ENCODE measurements at places on chromosomes 3 and 15.

GRCh38 chr3:98843266-98843959, 58.1 kb downstream of the DCBLD2 start:
- no peak for DNase-seq

DNA sequence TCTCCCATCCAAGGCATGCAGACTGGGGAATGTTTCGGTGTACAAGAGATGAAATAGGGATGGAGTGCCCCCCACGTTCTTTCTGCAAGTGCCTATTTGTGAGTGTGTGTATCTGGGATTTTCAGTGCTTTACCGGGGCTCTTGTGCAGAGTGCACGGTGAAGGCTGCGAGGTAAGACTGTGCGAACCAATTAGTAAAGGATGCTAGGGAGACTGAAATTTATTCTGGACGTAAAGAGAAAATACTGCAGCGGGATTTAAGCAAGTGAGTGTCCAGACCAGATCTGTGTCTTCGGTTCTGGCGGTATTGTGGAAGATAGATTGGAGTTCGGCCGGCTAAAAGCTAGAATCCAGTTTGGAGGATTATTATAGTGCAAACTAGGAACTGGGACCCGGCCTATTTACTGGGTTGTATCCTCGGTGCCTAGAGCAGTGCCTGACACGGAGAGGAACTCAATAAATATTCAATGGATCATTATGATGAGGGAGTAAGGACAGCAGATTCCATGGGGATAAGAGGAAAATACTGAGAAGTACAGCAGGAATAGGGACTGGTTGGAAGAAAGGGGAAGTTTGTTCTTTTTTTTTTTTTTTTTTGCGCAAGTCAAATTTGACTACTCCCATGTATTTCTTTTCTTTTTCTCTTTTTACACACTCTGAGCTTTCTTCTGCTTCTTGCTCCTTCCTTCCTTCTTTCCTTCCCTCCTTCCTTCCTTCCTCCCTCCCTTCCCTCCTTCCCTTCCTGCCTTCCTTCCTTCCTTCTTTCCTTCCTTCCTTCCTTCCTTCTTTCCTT, 580 bp upstream of the MAGEF1 start:
- no peak for DNase-seq

GRCh38 chr3:43707266-43707665, 16.5 kb downstream of the ABHD5 start:
- DNase-seq, result no peak

GRCh38 chr3:63995086-63995485, 28.2 kb downstream of the PSMD6 start:
- no peak for DNase-seq

DNA sequence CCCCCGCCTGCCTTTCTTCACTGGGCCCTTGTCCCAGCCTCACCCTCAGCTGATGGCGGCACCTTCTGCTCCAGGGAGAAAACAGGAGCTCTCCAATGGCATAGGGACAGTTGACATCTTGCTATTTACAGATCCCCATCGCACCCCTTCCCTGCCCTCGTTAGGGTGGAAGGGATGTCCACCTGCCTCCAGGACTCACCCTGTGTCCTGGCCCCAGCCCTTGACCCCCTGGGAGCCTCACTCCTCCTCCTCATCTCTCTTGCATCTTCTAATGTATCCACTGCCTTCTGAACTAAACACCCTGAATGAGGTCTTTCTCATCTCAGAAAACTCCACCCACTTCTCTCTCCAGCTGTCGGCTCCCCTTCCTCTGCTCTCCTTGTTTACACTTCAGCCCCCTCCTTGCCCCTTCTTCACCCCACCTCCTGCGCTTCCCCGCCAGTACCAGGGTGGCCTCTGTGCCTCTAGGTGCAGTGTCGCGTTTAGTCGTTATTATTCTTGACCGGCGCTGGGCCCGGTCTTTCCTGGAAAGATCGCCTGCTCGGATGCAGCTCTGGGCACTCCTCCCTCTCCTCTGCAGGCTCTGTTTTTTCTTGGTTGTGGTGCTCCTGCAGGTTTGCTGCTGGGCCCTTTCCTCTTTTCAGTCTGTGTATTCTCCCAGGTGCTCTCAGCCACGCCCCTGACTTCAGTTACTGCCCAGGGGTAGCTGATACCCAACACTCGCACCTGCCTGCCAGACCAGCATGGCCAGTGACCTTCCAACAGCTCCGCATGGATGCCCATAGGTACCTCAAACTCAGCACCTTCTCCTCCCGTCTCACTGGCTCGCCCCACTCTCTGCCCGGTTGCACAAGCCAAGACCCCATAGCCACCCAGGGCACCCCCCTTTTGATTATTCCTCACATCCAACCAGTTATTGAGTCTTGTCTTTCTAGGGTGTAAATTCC, 42.9 kb downstream of the PML start:
- DNase-seq, result no peak

DNA sequence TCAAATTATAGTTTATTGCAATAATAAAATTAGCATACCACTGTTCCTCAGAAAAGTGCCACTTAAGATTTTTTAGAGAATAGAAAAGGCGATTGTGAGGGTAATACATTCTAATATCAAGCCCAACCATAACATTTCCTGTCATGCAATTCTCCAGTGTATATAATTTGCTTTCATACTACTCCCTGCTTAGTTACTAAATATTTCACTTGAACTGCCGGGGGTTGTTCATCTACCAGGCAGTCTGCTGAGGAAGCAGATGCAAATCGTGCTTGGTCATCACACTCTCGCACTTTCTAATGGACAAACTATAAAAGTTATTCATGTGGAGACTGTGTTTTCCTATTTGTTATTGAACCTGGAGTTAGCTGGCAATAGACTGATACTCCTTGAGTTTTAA, 645.6 kb upstream of the CBLB start:
- no peak for DNase-seq

DNA sequence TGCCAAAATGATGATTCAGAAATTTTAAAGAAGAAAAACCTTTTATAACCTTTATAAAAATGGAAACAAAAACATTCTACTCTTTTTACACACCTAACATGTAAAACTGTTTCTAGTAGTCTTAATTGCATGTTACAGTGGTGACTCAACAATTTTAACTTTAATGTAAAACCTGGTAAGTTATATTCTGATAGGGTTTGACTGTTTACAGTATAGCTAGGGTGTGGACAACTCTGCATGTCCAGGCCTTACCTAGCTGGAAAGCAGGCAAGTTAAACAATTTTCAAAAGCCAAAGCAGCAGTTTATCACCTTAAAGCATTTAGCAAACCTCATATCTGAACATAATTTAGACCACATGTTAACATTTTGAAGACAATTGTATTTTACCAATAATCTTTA, 328.5 kb downstream of the NEK10 start:
- DNase-seq, result no peak

- DNase-seq, result peak; percentile 38
Measured at GRCh38 chr15:47586653-47587224, 130.6 kb upstream of the SEMA6D start.

DNA sequence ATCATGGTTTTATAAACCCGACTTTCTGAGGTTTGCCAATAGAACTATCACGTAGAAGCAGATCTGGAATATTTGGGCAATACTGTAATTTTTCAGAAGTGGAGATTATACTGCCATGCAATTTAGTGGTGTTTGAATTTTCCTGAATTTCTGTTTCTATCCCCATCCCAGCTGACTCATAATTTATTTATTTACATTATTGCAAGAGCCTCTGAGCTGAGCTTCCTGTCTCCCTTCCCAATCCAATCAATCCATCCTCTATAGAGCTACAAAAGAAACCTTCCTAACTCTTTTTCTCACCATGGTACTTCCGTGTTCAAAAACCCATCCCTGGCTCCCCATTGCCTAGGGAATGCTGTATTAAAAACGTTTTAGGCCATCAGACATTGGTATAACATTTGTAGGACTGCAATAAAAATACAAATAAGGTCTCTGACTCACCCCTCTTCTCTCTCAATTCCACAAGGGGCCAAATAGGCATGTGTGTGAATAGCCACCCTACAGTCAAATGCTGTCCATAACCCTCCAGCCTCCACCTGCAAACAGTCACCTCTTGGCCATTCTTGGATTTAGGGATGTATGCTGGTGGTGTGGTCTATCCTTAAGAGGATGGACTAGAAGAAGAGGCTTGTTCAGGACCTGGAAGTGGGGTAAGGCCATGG, 190.7 kb downstream of the CD47 start:
- DNase-seq, result no peak

GRCh38 chr3:143389388-143389787, 269.8 kb downstream of the CHST2 start:
- no peak for DNase-seq

DNA sequence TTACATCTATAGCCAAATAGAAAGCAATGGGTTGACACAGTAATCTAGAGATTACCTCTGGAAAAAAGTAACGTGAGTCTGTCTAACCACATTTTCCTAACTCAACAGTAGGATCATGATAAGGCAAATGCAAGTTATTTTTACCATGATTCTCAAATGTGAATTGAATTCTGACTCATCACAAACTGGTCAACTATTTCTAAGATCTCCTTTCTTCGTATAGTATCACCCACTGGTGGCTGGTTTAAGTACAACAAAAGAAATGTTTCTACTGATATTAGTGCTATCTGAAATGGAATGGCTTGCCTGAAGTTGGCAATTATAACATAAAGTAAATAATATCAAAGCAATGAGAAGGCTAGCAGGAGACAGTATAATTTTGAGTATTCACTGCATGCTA, 102.2 kb downstream of the ABI3BP start:
- no peak for DNase-seq

- DNase-seq, result no peak
Measured at GRCh38 chr15:70025413-70026296, 72.1 kb downstream of the TLE3 start.

- DNase-seq, result no peak
Measured at GRCh38 chr15:57018151-57018550, 99.7 kb downstream of the TCF12 start.

GRCh38 chr15:31267161-31268107, 59.2 kb upstream of the KLF13 start:
- no peak for DNase-seq

GRCh38 chr3:195442573-195443390, at the start of gene ACAP2:
Gene ACAP2 (minus strand): TSS chr3:195443020. CDS start chr3:195442847, 173 bp downstream.
- DNase-seq, result peak; percentile 100

GRCh38 chr15:76576523-76577279, 240.1 kb downstream of the ISL2 start:
- DNase-seq, result peak; percentile 84

GRCh38 chr15:48645558-48646330, at the start of gene FBN1:
Gene FBN1 (minus strand): TSS chr15:48645709. CDS start chr15:48644769, 940 bp downstream.
- peak; percentile 95 for DNase-seq

DNA sequence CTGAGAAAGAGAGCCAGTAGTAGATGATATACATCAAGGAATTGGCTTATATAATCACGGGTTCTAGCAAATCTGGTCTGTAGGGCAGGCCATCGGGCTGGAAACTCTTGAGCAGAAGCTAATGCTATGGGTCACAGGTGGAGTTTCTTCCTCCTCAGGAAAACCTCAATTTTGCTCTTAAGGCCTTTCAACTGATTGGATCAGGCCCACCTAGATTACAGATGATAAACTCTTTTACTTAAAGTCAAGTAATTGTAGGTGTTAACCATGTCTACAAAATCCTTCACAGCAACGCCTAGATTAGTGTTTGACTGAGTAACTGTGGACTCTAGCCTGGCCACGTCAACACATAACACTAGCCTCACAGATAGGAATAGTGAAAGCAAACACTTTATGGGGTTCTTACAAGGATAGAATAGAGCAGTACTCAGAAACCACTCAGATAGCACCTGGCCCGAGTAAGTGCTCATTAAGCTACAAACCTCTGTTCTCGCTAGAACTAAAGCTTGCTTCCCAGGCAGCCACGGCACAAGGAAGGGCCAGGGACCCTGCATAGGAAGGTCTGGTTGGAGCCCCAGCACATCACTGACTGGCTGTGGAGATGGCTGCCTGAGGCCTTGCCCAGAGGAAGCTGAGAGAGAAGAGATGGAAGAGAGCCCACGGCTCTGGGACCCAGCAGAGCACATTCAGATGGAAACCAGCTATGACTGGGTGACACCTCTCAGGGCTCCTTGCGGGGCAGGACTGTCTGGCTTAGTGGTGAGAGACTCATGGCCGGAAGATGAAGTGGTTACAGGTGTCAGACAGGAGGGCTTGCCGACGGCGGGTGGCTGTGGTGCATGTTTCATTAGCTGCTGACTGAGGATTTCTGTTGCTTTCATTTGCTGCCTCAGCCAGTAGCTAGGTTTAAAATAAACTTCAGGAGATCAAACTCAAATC, 202.5 kb upstream of the TLE3 start:
- DNase-seq, result no peak

DNA sequence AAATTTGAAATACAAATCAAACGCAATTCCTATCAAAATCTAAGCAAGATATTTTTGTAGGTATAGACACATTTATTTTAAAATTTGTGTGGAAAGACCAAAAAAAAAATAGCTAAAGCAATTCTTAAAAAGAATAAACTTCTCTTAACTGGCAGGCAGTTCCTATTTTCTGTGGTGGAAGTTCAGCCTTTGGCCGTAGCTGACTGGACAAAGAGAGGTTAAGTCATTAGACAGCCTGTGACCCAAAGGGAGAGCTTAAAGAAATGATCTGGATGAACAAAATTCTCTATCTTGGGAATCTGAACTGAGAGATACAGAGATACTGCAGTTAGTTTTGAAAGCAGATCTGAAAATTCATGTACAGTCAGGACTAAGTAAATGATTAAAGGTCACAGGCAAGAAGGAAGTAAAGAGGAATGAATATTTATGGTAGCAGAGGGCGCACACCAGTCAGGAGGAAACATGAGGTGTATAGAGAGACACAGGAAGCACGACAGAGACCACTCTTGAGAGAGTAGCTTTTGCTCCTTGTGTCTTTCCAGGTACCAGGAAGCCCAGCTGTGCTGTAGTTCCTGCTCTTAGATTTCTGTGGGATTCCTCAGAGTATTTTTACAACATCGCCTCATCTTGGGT, 57.5 kb downstream of the TPRG1 start:
- DNase-seq, result no peak

GRCh38 chr3:89107461-89108290, at the start of gene EPHA3:
Gene EPHA3 (plus strand): TSS chr3:89107621. CDS start chr3:89107749, 128 bp downstream.
- peak; percentile 82 for DNase-seq

DNA sequence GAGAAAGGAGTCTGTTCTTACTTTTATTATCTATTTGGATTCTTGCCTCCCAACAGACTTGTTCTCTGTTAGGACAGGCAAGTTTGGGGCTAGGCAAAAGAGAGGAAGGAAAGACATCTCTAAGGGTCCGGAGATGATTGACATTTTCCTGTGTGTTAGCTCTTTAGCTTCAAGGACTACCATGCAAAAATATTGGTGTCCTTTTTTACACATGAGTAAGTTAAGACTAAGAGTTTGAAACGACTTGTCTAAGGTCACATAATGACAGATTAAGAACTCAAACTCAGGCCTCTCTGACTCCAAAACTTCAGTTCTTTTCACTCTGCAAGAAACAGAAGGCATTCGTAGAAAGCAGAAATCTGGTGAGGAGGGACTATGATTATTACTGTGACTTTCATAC, 5.9 kb downstream of the LMCD1 start:
- DNase-seq, result no peak
